ENCODE measurements at places on chromosomes 5 and 9. TPM values are rescaled to one million over a fixed set of nuclear protein-coding genes. Genes with fewer than 3 reads are reported as not detected.
A peak's percentile ranks its signal among the peaks of the same experiment; 100 is the strongest.

- no peak overlapping the region for H3K27ac ChIP-seq
- no peak overlapping the region for H3K4me3 ChIP-seq
- no peaks in the 10 kb centered on the region for H3K36me3 ChIP-seq
- H3K4me1 ChIP-seq, result peaks cover 17% of the 10 kb centered on the region
Observed at GRCh38 chr9:96487949-96488348, 38.0 kb downstream of the HABP4 start.

GRCh38 chr5:111945535-111945934 lies 188.5 kb upstream of the NREP start:
- no peak overlapping the region for H3K4me3 ChIP-seq
- H3K27me3 ChIP-seq, result no peaks in the 10 kb centered on the region
- H3K36me3 ChIP-seq, result no peaks in the 10 kb centered on the region
- no peaks in the 10 kb centered on the region for H3K4me1 ChIP-seq
- DNase-seq, result no peak

- no peaks in the 10 kb centered on the region for H3K4me1 ChIP-seq
- peaks cover 32% of the 10 kb centered on the region for H3K27me3 ChIP-seq
- DNase-seq, result no peak
- H3K27ac ChIP-seq, result no peak overlapping the region
- no peaks in the 10 kb centered on the region for H3K36me3 ChIP-seq
Observed at GRCh38 chr9:96068511-96068910, 193.0 kb downstream of the ERCC6L2 start.

DNA sequence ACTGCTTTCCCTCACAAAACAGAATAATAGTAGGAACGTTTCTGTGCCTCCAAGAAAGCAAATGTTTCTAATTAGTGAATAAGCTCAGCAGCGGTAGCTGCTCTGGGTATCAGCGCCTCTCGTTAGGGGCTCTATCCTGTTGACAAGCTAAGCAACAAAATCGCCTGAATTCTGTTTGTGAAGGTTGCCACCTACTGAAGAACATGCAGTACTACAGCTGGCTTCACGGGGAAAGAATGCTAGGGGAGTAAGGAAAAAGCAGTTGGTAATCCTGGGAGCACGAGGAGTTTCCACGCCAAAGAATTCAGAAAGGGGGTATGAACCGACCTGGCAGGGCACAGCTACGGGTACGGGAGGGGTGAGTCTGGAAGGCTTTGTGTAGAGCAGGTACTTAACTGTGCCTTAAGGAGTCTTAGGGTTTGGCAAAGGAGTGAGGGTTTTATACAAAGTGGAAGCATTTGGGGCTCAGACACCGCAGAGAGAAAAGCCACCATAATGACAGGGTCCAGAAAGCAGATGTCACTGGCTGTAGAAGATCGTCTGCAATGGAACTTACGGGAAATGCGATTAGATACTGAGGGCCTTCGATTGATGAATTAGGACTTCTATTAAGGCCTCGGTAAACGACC lies 171.7 kb downstream of the TTC39B start:
- H3K4me1 ChIP-seq, result no peaks in the 10 kb centered on the region
- no peak overlapping the region for H3K27ac ChIP-seq
- H3K4me3 ChIP-seq, result peak overlapping the region; percentile 43
- H3K36me3 ChIP-seq, result no peaks in the 10 kb centered on the region

Gene ANKRD31
- total RNA-seq, result 0.48 TPM

Gene N4BP3
- total RNA-seq, result 1.1 TPM

GRCh38 chr9:31587146-31587545 lies 797.3 kb upstream of the ACO1 start:
- H3K27ac ChIP-seq, result no peak overlapping the region
- no peaks in the 10 kb centered on the region for H3K36me3 ChIP-seq
- no peak overlapping the region for H3K4me3 ChIP-seq
- no peaks in the 10 kb centered on the region for H3K4me1 ChIP-seq

DNA sequence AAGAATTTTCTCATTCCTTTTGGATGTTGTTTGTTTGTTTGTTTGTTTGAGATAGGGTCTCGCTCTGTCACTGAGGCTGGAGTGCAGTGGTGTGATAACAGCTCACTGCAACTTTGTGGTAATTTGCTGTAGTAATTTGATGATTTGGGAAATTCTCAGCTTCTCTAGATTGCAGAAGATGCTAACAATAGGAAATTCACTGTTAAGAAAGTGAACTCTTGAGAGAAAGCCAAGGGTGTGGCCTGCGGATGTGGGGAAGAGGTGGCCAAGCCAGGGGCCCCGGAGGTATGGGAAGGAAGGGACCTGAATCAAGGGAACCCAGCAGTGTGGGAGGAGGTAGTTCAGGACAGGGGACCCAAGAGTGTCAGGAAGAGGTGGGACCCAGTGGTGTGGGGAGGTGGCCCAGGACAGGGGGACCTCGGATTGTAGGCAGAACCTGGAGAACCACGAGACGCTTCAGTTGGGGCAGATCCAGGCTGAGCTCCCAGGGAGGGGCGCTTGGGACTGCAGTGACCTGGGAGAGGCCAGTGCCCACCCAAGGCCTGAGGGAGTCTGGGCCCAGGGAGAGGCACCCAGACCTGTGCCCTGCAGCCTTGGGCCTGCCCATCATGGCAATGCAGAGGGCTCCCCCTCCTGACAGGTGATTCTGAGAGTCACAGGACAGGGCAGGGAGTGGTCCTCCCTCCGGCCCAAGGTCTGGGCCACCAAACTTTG lies 5.6 kb upstream of the LCN2 start:
- peaks cover 73% of the 10 kb centered on the region for H3K4me1 ChIP-seq
- H3K4me3 ChIP-seq, result no peak overlapping the region
- H3K27me3 ChIP-seq, result no peaks in the 10 kb centered on the region
- H3K36me3 ChIP-seq, result no peaks in the 10 kb centered on the region
- peak overlapping the region; percentile 87 for H3K27ac ChIP-seq

- H3K27ac ChIP-seq, result no peak overlapping the region
- no peak for DNase-seq
- H3K27me3 ChIP-seq, result no peaks in the 10 kb centered on the region
- no peaks in the 10 kb centered on the region for H3K36me3 ChIP-seq
Observed at GRCh38 chr5:12095808-12096281, 191.6 kb upstream of the CTNND2 start.

DNA sequence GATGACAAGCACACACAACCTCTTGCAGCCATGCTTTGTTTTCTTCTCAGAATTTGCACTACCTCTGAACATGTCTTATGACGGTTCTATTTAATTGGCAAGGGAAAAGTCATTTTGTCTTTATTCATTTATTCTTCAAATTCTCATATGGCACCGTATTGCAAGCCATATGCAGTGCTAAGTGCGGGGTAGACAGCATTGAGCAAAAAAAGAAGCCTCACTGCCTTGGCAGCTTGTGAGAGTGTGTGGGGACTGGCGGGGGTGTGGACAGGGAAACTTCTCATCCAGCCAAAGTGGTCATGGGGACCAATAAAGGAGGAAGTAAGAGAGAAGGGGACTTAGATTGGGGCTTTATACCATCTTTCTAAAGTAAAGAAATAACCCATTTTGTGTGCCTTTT lies 160.0 kb downstream of the CDH12 start:
- H3K36me3 ChIP-seq, result no peaks in the 10 kb centered on the region
- no peak overlapping the region for H3K4me3 ChIP-seq
- H3K27ac ChIP-seq, result no peak overlapping the region
- no peaks in the 10 kb centered on the region for H3K4me1 ChIP-seq
- DNase-seq, result no peak
- H3K27me3 ChIP-seq, result no peaks in the 10 kb centered on the region

- no peaks in the 10 kb centered on the region for H3K36me3 ChIP-seq
- no peak overlapping the region for H3K27ac ChIP-seq
Observed at GRCh38 chr5:34494111-34494755, 161.9 kb upstream of the RAI14 start.

Gene RNF14
- 29.7 TPM for total RNA-seq

DNA sequence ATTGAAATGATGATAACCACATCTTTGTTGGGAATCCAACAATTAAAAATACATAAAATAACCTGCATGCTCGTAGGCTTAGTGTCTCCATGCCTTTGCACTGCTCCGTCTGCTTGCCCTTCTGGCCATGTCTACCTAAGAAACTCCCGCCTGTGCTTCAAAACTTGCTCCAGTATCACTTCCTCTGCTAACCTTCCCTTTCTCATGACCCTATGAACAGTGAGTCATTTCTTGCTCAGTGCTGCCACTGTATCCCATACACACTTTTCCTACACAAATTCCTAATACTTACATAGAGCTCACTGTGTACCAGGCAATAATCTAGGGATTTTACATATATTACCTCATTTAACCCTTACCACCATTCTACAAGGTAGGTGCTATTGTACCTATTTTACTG lies 33.5 kb downstream of the TMEM245 start:
- H3K4me1 ChIP-seq, result peaks cover 23% of the 10 kb centered on the region
- H3K4me3 ChIP-seq, result 0 out of 2 replicates have a peak overlapping the region, but pooled peaks have one; percentile 0
- DNase-seq, result peak; percentile 56
- H3K27me3 ChIP-seq, result no peaks in the 10 kb centered on the region
- peaks cover 60% of the 10 kb centered on the region for H3K36me3 ChIP-seq

- H3K4me3 ChIP-seq, result no peak overlapping the region
- no peaks in the 10 kb centered on the region for H3K27me3 ChIP-seq
- no peak for DNase-seq
- H3K27ac ChIP-seq, result no peak overlapping the region
- no peaks in the 10 kb centered on the region for H3K36me3 ChIP-seq
Observed at GRCh38 chr5:40911266-40911665, 2.0 kb downstream of the C7 start.

GRCh38 chr9:84061613-84062193 lies 81.1 kb downstream of the RMI1 start:
- no peak overlapping the region for H3K27ac ChIP-seq
- H3K4me3 ChIP-seq, result no peak overlapping the region
- H3K36me3 ChIP-seq, result no peaks in the 10 kb centered on the region
- no peaks in the 10 kb centered on the region for H3K4me1 ChIP-seq

- no peaks in the 10 kb centered on the region for H3K27me3 ChIP-seq
- no peak overlapping the region for H3K27ac ChIP-seq
- H3K36me3 ChIP-seq, result peaks cover 22% of the 10 kb centered on the region
- DNase-seq, result no peak
- no peak overlapping the region for H3K4me3 ChIP-seq
Observed at GRCh38 chr9:93004561-93004960, 53.9 kb upstream of the SUSD3 start.

Gene CLIC3
- 39.7 TPM for total RNA-seq

GRCh38 chr5:17257705-17258273 lies 40.4 kb downstream of the BASP1 start:
- no peaks in the 10 kb centered on the region for H3K27me3 ChIP-seq
- DNase-seq, result no peak
- H3K4me3 ChIP-seq, result no peak overlapping the region

Gene FAM78A
- 1.3 TPM for total RNA-seq

DNA sequence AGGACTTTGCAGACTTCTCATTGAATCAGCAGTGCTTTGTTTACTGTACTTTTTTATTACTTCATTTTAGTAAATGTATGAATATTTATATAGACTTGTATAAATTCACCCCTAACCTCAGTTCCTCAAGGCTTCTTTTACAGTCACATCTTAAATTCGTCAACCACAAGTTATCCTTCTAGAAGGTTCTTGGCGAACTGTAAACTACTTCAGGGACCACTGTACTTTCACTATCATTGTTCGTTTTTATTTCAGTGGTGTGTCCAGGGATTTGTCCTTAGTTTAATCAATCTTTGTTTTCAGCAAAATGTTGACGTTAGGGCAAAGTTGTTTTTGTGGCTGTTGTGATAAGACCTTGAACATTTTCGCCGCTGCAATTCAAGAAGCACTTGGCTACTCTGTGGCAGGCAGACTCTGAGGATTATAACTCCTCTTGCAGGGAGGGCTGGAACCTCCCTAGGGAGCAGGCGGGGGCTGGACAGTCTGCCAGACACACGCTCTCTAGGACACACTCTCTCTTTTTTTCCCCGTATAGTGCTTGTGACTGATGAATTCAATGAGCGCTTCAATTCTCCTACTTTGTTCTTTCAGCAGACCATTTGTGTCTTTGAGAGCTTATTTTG lies 252.8 kb downstream of the FBXL7 start:
- DNase-seq, result no peak
- no peaks in the 10 kb centered on the region for H3K4me1 ChIP-seq
- no peaks in the 10 kb centered on the region for H3K36me3 ChIP-seq

DNA sequence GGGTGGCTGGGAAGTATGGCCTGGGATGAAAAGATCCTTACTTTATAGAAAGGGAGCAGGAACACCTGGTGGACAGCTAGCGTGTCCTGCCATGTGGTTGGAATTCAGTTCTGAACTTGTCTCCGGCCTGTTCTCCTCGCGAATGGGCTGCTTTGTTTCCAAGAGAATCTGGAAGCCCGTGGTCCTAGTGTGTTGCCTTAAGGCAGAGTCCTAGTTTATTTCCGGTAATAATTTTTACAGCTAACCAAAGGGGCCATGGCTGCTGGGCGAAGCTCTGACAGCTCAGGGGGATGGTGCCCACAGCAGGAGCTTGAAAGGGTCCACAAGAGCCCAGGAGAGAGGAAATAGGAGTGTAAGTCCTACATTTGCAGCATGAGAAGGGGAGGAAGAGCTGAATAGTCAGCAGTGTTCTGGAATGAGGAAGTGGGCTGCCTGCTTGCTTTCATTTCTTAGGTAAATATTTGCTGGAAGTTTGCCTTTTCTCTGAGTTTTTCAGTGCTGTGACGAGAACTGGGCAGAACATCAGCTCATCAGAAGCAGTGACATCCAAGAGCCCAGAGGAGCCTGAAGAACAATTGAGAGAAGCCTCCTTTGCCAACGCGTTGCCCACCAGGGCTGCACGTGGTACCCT lies 13.1 kb upstream of the IGFBPL1 start:
- no peaks in the 10 kb centered on the region for H3K27me3 ChIP-seq
- peak; percentile 61 for DNase-seq
- H3K4me1 ChIP-seq, result peaks cover 12% of the 10 kb centered on the region
- no peak overlapping the region for H3K4me3 ChIP-seq

DNA sequence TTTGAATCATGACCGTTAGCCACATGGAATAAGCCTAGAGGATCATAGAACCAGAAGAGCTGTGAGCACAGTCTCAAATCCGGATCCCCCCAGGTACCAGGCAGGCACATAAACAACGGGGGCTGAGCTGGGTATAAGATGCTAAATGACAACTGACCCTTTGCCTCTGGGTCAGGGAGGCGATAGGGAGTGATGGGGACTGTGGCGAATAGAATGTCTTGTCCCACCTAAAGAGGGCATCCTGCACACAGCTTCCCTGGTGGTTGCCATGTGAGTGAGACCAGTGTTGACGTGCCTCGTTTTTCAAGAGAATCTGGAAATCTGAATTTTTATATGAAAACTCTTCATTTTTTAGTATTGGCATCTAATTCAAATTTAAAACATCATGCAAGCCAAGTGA lies 33.6 kb downstream of the SLC6A7 start:
- H3K27me3 ChIP-seq, result no peaks in the 10 kb centered on the region
- no peak overlapping the region for H3K27ac ChIP-seq
- H3K4me3 ChIP-seq, result no peak overlapping the region
- H3K4me1 ChIP-seq, result peaks cover 8% of the 10 kb centered on the region
- no peak for DNase-seq

Gene SPINK1
- total RNA-seq, result not detected

GRCh38 chr5:53265043-53265442 lies 155.5 kb upstream of the MOCS2 start:
- H3K4me3 ChIP-seq, result no peak overlapping the region
- no peak overlapping the region for H3K27ac ChIP-seq
- no peaks in the 10 kb centered on the region for H3K4me1 ChIP-seq
- DNase-seq, result no peak

GRCh38 chr5:62661126-62661525 lies 82.5 kb downstream of the LRRC70 start:
- no peaks in the 10 kb centered on the region for H3K27me3 ChIP-seq
- H3K27ac ChIP-seq, result no peak overlapping the region
- no peaks in the 10 kb centered on the region for H3K36me3 ChIP-seq
- DNase-seq, result no peak
- no peak overlapping the region for H3K4me3 ChIP-seq

Measured in PC-9 (cell line).